ENCODE measurements at places on chromosomes 5 and 9. TPM values are rescaled to one million over a fixed set of nuclear protein-coding genes. Genes with fewer than 3 reads are reported as not detected.

GRCh38 chr5:142878111-142878510 lies 107.9 kb downstream of the ARHGAP26 start:
- no peak for DNase-seq

DNA sequence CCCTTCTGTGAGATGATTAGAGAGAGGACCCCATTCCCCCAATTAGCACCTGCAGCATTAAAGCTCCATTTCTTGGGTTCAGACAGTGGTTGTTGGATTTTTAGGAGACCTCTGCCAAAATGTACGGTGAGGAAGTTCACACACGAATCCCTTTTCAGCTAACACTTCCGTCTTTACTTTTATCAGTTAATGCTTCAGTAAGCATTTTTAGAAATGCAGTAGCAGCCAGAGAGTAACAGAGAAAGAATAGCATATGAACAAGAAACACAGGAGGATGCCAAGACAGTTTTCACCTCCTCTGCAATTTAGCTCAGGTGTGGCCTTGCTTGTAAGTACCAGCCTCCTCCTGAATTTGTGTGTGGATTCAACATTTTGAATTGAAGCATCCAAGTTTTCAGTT lies 312.9 kb downstream of the ISL1 start:
- no peak for DNase-seq

NPDC1 gene
- total RNA-seq: 34.2 TPM

STK32A gene
- not detected for total RNA-seq

Measured in activated naive CD4-positive, alpha-beta T cell treated with anti-CD3 and anti-CD28 coated beads, Interleukin-2, amount 50 U/mL, for 72 hours (primary cell).